ENCODE measurements at places on chromosomes 3 and 15.

DNA sequence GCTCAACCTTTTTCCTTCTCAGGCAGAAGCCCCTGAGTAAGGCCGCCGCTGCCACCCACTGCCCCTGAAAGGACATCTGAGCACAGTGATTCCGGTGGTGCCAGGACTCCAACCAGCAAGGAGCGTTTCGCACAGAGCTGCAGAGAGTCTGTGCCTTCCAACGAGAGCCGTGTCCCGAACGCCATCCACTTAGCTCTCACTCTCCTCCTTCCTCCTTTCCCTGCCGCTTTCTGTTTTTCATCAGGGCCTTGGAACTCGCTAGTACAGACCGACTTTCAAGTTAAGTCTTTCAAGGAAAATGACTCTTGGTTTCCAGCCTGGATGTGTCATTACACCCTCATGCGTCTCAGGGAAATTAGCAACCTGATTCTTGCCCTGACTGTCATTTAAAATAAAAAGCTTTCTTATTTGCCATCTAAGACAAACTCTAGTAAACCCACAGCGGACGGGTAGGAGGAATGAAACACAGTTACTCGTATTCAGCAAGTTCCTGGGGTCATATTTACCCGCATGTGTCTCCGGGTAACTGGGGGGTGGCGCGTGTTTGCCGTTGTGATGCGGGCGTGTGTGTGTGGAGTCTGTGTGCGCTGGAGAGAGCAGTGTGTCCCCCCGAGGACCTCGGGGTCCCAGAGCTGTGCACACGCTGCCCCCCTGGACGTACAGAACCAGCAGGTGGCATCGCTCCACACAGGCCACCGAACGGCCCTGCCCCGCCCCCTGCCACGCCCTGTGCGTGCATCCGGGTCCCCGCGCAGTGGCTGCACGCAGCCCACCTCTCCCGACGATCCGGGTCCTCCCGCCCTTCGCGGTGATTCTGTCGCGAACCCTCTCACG, 30.4 kb upstream of the ALDH1A3 start:
- DNase-seq: no peak

DNA sequence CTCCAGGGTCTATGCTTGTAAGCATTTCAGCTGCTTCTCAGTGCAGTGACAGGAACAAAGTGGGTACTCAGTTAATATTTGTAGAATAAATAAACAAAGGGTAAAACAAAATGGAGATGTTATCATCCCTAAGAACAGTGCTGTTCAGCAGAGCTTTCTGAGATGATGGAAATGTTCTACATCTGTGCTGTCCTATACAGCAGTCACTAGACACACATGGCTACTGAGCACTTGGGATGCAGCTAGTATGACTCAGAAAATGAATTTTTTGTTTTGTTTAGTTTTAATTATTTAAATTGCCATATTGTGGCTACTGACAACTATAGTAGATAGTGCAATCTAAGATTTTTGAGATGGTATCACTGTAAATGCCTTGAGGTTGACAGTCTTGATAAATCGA, 283.8 kb upstream of the ADAMTS9 start:
- DNase-seq: no peak

DNA sequence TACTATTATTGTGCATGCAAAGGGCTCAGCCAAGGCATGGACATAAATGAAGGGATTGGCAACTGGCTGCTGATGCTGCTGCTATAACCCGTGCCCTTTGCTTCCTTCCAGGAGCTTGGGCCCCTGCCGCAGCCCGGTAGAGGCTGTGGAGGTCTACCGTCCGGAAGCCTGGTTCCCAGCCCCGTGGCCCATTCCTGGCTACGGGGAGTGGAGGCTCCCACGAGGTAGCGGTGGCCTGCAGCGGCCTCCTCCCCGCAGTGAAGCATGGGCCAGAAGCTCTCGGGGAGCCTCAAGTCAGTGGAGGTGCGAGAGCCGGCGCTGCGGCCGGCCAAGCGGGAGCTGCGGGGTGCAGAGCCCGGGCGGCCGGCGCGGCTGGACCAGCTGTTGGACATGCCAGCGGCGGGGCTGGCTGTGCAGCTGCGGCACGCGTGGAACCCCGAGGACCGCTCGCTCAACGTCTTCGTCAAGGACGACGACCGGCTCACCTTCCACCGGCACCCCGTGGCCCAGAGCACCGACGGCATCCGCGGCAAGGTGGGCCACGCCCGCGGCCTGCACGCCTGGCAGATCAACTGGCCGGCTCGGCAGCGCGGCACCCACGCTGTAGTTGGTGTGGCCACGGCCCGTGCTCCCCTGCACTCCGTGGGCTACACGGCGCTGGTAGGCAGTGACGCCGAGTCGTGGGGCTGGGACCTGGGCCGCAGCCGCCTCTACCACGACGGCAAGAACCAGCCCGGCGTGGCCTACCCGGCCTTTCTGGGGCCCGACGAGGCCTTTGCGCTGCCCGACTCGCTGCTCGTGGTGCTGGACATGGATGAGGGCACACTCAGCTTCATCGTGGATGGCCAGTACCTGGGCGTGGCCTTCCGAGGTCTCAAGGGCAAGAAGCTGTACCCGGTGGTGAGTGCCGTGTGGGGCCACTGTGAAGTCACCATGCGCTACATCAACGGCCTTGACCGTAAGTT, 15.0 kb downstream of the SPSB4 start:
- DNase-seq: no peak

DNA sequence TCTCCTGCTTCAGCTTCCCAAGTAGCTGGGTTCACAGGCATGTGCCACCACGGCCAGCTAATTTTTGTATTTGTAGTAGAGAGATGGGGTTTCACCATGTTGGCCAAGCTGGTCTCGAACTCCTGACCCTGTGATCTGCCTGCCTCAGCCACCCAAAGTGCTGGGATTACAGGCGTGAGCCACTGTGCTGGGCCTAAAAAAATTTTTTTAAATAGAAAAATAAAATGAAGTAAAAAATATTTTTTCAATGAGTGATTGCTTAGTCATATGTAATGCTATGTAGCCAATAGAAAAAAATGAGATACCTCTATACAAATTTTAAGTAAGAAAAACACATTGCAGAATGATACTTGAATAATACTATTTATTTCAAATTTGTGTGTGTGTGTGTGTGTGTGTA, 27.9 kb upstream of the SLC30A4 start:
- no peak for DNase-seq

DNA sequence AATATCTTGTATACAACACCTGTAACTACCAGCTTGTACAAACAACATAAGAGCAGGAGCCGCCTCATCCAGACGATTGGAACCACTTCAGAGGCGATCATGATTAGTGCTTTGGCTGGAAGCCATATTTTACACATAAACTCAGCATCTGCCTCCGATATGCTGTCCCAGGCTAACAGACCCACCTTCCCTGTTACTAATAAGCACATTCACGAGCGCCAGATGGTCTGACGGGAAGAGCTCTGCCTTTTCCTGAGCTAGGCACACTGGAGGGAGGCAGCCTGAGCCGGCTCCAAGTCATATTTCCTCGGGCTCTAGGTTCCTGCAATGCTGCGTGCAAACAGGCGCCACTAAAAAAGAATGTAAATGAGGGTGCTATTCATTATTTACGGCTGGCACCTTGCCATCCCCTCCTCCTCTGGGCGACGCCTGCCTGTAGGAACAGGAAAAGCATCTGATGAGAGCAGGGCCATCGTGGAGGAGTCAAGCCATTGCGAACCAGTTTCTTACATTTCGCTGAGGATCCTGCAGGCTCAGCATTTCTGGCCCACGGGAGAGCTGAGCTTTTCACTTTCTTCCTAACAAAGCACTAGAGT, 98.2 kb downstream of the ANXA2 start:
- DNase-seq: peak; percentile 25

DNA sequence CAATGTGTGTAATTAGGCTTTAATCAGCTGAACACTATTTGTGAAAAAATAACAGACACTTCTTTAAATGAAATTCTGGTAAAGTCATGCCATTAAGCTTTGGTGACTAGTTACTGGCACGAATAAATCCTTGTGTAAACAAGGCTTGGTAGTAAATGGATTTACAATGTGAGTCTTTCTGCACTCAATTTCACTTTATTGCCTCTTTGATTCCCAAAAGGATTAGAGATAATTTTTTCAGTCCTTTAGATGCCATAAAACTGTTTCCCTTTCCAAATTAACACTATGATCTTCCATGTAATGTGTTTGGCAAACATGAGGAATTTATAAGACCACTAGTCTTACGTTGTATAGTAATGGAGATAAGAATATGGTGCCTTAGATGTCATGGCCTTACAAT, 339.5 kb upstream of the DNAJC19 start:
- no peak for DNase-seq

GRCh38 chr3:13536432-13536831, 12.5 kb upstream of the FBLN2 start:
- DNase-seq: no peak

DNA sequence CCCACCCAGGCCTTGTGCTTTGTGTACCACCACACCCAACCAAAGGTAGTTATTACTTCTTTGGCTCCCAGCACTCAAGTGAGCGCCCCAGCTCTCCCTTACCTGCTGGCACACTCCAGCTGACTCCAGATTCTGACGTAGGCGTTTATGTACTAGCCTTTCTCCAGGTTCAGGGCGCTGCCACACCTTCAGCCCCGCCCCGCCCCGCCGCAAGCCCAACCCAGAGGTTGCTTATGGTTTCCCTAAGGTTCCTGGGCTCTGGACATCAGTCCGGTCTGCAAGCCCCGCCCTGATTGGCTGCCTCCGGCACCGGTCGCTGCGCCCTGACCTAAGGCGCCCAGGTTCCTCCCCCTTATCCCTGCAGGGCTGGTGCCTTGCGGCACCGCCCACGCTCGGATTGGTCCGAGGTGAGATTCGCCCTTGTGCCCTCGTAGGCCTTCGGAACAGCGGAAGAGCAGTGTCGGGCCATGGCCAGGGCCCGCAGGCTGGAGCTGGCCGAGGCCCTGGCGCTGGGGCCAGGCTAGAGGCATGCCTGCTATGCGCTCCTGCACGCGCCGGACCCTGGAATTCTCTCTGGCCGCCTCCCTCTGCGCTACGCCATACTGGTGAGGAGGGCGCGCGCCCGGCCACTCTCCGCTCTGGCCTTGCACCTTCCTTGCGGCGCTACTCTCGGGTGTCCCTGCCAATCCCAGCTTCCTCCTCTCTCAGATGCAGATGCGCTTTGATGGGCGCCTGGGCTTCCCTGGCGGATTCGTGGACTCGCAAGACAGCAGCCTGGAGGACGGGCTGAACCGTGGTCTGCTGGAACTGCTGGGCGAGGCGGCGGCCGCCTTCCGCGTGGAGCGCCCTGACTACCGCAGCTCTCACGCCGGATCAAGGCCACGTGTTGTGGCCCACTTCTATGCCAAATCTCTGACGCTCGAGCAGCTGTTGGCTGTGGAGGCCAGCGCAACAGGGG, 19.8 kb upstream of the NUDT16 start:
- peak; percentile 43 for DNase-seq

GRCh38 chr3:136950623-136951022, 7.2 kb upstream of the IL20RB start:
- DNase-seq: no peak

- DNase-seq: no peak
Measured at GRCh38 chr3:89571707-89572106, 464.3 kb downstream of the EPHA3 start.

- no peak for DNase-seq
Measured at GRCh38 chr15:84582583-84583157, 18.1 kb upstream of the ZSCAN2 start.

Measured in renal cortex interstitium (tissue), 15 donors.